Activated T-helper 1 cell treated with anti-CD3 and anti-CD28 coated beads, Interleukin-2, amount 50 U/mL, for 16 hours (primary cell): ENCODE measurements at places on chromosomes 2 and 18.

- DNase-seq = no peak
Observed at GRCh38 chr18:52009958-52010357, 330.0 kb upstream of the DCC start.

GRCh38 chr2:218547978-218548377, 20.2 kb downstream of the USP37 start:
- DNase-seq = no peak

GRCh38 chr2:118806797-118807667, 40.4 kb downstream of the EN1 start:
- no peak for DNase-seq

DNA sequence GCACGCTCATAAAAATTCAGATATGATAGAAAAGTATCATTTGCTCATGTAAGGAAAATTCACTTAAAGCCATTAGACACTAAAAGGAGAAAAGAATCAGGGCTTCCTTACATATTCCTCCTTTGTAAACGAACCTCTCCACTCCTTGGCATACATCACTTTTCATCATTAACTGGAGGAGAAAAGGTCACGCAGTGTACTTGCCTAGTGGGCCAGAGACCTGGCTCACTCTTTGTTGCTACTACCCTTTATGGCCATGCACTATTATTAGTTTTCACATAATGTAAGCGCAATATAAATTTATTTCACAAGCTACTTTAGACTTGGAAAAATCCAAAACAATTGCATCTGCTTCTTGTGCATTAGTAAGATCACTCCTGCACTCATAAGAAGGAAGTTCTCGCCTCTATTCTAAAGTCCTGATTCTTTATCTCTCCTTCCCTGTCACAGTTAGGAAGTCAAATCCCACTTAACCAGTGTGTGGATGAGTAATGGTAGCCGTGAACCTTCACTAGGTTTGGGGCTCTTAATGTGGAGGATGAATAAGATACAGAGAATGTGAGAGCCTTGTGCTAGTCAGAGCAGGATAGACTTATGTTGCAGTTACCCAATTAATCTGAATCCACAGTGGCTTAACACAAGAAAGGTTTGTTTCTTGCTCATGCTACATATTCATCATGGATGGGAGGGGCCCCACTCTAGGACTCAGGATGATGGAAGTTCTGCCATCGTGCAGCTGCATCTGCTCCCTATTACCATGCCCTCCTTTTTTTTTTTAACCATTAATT, 115.0 kb upstream of the GLS start:
- DNase-seq = no peak

DNA sequence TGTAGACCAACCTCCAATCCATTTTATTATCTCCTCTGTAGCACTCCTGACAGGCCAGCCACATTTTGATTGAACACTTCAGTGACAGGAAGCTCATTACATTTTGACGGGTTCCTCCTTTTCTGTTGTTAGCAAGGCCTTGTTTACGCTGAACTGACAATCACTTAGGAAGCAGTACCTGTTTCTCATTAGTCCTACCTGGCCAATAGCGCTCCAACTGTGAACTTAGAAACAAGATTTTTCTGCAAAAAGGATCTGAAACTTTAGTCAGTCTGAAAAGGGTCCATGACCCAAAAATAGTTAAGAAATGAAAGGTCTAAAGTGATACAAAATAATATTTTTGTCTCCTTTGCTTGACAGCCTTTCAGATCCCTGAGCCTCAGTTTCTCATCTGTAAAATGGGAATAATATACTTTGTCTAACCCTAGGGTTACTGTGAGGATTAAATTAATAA, 119.6 kb upstream of the MSTN start:
- no peak for DNase-seq

DNA sequence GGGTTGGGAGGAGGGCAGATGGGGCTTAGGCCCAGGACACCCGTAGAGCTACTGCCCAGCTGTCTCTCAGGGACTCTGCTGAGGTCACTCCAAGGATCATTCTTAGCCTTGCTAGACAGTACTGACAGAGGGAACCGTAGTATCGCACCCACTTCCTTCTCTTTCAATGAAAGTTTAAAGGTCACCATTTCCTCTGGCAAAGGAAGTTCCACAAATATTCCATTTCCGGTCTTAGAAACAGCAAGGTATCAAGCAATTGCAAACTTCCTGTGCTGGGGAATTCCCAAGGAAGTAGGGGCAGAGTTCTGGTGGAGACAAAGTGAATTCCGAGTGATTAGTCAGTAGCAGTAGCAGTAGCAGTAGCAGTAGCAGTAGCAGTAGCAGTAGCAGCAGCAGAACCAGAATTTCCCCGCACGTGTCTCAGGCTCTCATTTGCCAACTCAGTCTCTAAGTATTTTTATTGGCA, 24.7 kb downstream of the IL1B start:
- no peak for DNase-seq

DNA sequence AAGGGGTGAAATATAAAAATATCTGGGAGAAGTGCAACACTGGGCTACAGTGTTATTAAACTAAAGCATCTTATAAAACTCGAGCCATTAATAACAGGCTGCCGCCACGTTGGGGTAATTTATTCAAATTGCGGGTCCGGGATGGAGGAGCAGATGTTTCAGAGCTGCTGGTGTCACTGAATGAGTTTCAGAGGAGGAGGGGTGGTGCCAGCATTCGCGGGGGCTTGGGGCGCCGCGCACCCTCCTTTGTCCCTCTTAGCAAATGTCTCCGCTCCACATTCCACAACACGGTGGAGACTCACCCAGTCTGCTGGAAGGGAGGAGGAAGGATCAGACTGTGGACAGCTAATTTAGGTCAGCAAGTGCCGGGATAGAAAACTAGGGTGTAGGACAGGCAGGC, 260.5 kb downstream of the CELF4 start:
- DNase-seq = no peak
